ENCODE measurements at places on chromosomes 4 and X. TPM values are rescaled to one million over a fixed set of nuclear protein-coding genes. Genes with fewer than 3 reads are reported as not detected.

- no peak for DNase-seq
Observed at GRCh38 chrX:703866-704265, 73.3 kb downstream of the SHOX start.

GRCh38 chr4:94575652-94576051, 123.9 kb downstream of the PDLIM5 start:
- DNase-seq: no peak

The RNF128 gene
- total RNA-seq: 13.3 TPM

- no peak for DNase-seq
Observed at GRCh38 chrX:135512508-135513129, 7.8 kb upstream of the INTS6L start.

The LONRF3 gene
- total RNA-seq: 0.40 TPM

Measured in esophagus squamous epithelium (tissue), 5 donors.